ENCODE measurements at places on chromosomes 1 and 21.

DNA sequence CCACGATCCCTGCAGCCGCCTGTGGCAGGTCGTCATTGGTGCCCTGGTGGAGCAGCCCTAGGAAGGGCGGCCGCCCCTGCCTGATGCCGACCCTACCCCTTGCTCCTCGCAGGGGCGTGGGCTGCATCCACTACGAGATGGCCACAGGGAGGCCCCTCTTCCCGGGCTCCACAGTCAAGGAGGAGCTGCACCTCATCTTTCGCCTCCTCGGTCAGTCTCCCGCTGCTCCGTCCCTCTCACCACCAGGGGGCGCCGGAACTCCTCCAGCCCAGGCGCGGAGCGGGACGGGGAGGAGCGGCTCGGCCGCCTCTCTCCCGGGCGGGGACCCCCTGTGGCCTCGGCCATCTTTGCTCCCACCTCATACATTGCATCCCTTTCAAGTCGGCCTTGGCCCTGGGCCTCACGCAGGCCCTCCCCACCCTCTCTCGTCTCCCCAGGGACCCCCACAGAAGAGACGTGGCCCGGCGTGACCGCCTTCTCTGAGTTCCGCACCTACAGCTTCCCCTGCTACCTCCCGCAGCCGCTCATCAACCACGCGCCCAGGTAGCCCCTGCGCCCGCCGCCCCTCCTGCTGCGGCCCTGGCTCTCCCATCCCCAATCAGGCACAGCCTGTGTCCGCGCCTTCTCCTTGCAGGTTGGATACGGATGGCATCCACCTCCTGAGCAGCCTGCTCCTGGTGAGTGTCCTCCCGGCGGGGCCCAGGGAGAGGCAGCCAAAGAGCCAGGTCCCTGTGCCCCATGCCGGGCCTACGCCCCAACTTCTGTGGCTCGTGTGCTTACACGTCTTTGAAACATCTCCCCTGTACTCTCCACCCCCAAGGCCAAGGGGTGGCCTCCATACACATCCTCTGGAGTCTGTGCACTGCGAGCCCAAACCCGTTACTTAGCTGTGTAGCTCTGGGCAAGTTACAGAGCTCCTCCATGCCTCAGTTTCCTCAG, 24.7 kb downstream of the CDK18 start:
- peak; percentile 87 for DNase-seq

- no peak for DNase-seq
Measured at GRCh38 chr1:232715154-232715553, 85.2 kb upstream of the SIPA1L2 start.

- DNase-seq = no peak
Measured at GRCh38 chr1:211715971-211716370, 40.5 kb upstream of the NEK2 start.

DNA sequence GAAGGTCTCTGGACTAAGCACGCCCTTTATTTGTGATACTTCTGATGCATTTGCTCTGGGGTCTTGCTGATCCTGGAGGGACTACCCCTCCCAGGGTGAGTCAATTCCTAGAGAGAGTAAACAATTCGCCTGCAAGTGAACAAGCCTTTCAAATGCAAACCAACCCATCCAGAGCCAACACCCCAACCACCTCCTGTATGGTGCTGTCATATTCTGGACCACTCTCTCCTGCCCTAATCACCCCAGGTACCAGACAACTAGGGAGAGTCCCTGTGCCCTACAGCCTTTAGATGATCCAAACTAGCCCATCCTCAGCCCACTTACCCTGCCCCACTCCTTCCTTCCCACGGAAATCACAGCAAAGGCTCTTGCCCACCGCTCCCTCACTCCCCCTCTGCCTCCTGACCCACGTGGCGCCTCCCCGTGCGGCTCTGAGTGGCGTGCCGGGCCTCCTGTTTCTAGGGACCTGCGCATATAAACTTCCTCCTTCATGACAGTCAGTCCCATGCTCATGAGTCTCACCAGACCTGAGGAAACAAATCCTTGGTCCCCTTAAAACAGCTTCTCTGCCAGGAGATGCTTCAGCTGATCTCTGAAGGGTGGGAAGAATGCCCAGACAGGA, 37.2 kb downstream of the ACTA1 start:
- DNase-seq = no peak

- DNase-seq = no peak
Measured at GRCh38 chr21:42387843-42388340, 8.0 kb downstream of the TMPRSS3 start.

DNA sequence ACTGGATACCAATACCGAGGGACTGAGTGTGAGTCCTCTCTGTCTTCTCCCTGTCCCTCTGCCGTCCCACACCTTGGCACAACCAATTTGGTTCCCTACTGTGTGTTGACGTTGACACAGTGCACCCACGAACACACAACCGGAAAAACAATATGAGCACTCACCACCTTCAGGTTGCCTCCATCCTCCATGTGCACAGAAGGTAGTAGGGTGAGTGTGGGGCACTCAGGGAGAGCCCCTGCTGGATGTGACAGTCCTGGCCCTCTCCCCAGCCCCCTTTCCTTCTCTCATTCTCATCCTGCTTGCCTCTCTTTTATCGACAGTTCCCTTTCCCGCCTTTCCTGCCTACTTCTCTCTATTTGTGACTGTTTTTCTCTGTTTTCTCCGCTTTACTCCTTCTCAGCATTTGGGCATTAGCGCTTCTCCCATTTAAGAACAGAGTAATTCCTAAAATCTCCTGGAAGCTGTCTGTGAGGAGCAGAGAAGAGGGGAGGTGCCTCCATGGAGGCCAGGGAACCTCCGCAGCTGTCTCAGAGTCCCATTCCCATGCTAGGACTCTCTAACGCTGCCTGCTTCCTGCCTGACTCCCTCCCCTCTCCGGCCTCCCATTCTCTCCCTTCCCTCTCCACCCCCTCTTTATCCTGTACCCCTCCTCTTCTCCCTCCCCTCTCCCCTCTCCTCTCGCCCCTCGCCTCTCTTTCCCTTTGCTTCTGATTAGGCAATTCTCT, 16.4 kb downstream of the CADM3 start:
- DNase-seq = no peak

GRCh38 chr1:77015748-77016341, 148.6 kb downstream of the ST6GALNAC5 start:
- DNase-seq = no peak

DNA sequence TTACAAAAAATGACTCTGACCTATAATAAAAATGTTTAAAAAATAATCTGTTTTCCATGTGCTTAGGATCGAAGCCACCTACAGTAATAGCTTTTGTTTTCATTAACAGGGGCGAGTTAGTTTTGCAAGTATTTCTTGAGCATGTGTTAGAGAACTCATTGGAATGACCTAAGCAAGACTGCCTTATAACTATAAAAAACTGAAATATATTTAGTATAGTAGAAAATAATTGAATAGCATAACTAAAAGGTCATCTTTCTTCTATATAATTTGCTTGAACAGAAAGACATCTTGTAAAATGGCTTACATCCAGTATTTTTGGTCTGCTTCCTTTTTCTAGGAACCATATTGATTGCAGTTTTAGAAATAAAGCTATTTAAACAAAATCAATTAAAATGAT, 241.5 kb upstream of the NRIP1 start:
- no peak for DNase-seq

GRCh38 chr1:56033321-56034037, 545.9 kb downstream of the PLPP3 start:
- no peak for DNase-seq

- no peak for DNase-seq
Measured at GRCh38 chr1:101006553-101006952, 19.0 kb downstream of the DPH5 start.

DNA sequence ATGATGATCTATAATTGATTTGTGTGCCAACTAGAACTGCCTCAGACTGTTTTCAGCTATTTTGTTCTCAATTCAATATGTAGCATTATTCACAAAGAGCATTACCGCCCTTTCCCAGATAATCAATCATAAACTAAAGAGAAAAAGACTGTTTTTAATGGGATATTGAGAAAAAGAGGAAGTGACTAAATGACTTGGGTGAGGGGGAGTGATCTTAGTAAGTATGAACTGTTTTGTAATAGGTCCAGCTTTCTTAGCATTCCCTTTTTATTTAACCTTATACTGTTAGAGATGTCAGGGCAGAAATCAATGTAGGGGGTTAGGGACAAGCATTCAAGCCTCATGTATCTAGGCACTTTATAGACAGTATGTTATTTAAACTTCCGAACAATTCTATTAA, 157.8 kb upstream of the DPYD start:
- DNase-seq = no peak

- DNase-seq = peak; percentile 48
Measured at GRCh38 chr1:204584699-204585372, 68.6 kb downstream of the MDM4 start.

DNA sequence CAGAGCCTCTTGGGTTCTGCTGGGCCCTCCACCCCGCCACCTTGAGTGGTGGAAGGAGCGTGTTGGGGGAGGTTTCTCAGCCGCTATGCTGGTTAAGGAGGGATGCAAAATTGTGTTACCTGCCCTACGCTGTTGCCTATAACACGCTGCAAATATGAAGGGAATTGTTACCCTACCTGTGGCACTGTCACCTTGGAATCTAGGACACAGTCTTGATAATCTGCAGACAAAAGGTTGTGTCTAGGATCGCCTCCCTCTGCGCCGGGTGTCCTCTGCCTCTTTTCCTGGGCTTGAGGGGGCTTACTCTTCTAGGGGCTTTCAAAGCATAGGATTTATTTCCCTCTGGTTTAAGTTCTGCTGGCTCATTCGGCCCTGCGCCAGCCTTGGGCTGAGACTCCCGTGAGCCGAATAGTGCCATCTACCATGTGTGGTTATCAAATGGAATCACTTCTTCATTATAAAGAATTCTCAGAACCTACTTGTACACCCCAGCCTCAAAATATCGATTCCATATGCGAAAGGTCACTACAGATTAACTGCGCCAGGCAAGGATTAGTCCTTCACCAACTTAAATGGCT, 697 bp downstream of the SLC22A15 start:
- DNase-seq = no peak

DNA sequence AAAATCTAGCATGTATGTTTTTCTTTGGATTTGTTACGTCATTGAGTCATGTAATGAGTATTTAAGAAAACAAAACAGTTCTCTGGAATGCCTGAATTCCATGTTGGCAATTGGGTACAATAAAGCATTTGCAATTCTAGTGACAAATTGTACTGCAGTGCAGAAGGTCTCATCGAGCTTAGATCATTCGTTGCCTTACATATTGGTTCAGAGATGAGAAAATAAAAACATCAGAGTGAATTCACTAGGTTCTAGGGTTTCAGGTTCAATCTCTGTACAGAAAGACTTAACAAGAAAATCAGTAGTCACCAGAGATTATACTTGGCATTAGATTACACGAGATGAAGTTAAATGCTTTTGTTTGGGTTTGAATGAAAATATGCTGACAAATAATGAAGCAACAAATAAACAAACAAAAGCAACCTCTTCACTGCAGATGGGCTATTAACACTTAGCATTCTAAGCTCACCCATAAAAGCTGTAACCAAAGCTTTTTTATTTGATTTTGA, 124.7 kb downstream of the RYR2 start:
- no peak for DNase-seq

GRCh38 chr21:24076179-24076578, 1531.1 kb downstream of the MRPL39 start:
- no peak for DNase-seq

- no peak for DNase-seq
Measured at GRCh38 chr21:34936371-34936789, 112.7 kb downstream of the RUNX1 start.

DNA sequence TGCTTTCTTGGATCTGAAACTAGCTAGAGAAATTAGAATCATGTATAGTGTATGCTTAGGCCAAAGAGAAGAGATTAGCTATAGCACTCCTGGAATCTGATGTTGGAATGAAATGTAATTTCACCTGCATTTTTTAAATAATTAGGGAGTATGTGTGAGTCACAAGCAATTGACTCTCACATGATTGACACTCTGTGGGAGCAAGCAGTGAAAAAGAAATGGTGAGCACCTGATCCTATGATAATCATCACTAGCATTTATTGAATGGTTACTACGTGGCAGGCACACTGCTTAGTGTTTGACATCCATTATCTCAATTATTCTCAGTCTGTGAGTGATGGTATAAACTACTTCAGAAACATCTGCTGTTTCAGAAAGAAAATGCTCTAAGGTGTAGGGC, 176.6 kb downstream of the NRIP1 start:
- DNase-seq = no peak

- DNase-seq = peak; percentile 34
Measured at GRCh38 chr21:37079211-37079824, 6.3 kb downstream of the TTC3 start.

GRCh38 chr1:112938210-112938609, 17.8 kb downstream of the SLC16A1 start:
- DNase-seq = no peak

GRCh38 chr1:27299385-27300271, 22.3 kb upstream of the TMEM222 start:
- DNase-seq = no peak

DNA sequence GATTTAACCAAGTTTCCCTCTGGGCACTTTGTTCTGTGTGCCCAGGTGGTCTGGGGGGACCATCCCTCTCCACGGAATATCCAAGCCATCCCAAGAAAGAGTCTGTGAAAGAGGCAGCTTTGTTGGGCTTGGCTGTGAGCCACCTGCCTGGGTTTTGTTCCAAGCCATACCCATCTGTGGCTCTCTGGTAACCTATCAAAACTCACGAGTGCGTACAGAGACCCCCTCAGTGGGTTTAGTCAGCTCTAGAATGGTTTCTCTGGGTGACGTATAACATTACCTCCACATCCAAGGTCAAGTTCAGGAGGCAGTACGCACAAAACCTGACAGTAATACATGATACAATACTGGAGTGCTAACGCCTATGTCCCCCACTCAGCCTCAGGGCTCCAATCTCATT, 54.2 kb downstream of the DNTTIP2 start:
- DNase-seq = no peak

DNA sequence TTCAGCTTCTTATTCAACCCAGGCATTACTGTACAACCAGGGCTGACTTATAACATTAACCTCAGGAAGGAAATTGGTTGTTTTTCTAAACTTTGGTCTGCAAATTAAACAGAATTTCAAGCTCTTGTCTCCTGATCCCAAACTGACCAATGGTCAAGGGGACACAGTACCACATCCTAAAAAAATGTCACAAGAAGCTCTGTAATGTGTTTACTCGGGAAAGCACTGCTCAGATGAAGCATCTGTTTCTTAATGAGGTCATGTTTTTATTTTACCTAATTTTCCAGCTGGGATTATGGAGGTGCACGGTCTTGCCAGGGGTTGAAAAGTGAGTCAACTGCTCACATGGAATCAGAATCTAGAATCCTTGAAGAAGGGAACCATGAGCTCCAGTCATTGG, 18.7 kb downstream of the ADAMTS5 start:
- no peak for DNase-seq

DNA sequence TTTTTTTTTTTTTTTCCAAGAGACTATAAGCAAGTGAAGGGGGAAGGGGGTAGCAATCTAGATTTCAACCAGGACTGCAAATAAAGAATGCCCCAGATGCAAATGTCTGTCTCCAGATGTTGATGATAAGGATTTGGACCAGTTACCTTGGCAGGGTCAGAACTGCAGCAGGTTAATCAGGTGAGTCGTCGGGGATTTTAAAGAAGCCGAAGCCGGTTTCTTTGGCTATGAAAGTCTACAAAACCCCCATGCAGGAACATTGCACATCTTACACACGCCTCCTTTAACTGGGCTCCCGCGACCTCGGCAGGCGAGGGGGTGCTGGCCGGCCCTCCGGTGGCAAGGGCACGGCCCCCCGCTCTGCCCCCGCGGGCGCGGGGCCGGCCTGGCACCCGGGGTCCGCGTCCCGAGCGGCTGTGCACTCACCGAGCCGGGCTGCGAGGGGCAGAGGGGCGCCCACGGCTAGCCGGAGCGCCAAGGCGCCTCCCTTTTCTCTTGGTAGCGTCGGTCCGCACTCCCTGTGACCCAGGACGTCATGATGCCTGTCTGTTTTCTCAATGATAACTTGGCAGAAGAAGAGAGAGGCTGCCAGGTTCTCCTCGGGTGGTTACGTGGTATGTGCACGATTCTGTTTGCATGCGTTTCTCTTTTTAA, 366.3 kb upstream of the ESRRG start:
- DNase-seq = no peak

Measured in activated CD8-positive, alpha-beta T cell treated with anti-CD3 and anti-CD28 coated beads, Interleukin-2, amount 10 ng/mL, durations not matched to agents 7 days and 5 days (primary cell).